A549 treated with RU486 at 1 μM for 4 hours (cell line): ENCODE measurements at places on chromosomes 11 and 22. TPM values are rescaled to one million over a fixed set of nuclear protein-coding genes. Genes with fewer than 3 reads are reported as not detected.

Gene RTN4RL2
- total RNA-seq, result 60.5 to 129 TPM (median 112 TPM) in 5 replicates

Gene HSCB
- total RNA-seq, result 13.1 to 15.0 TPM (median 13.9 TPM) in 5 replicates

Gene TRIM21
- 18.3 to 22.3 TPM (median 21.6 TPM) in 5 replicates for total RNA-seq

Gene SLC25A18
- total RNA-seq, result 0.06 TPM in 1 of 5 replicates, not detected in the others

Gene MFNG
- total RNA-seq, result 1.6 to 2.9 TPM (median 2.0 TPM) in 5 replicates

Gene APOL5
- total RNA-seq, result not detected in 5 replicates

Gene MS4A6E
- not detected in 5 replicates for total RNA-seq
